RPMI8226 (cell line): ENCODE measurements at places on chromosomes 4 and X.

GRCh38 chr4:187732524-187732923 lies 263.0 kb upstream of the ZFP42 start:
- DNase-seq = no peak

GRCh38 chr4:168917138-168917779 lies 92.8 kb downstream of the CBR4 start:
- peak; percentile 8 for DNase-seq

- no peak for DNase-seq
Measured at GRCh38 chr4:3481113-3481531, 18.0 kb downstream of the DOK7 start.

GRCh38 chrX:109485470-109486340 lies 3.8 kb upstream of the GUCY2F start:
- peak; percentile 70 for DNase-seq

DNA sequence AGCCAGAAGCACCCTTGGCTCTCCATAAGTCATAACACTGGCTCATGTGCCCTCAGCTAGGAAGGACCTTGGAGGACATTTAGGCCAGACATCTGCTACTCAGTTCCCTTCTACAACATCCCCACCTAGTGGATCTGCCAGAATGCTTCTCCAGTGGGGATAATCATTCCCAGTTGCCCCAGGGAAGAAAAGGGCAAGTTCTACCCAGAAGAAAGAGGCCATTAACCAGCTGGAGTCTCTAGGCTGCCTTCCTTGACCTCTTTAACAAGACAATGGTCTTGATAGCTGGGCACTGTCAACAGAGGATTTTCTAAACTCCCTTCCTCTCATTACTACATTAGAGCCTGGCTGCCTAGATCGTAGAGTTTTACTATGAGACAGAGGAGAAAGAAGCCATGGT lies 42.0 kb downstream of the LGI2 start:
- no peak for DNase-seq

- DNase-seq = no peak
Measured at GRCh38 chrX:73289039-73289438, 74.4 kb upstream of the NAP1L2 start.

GRCh38 chrX:112774651-112775293 lies 65.9 kb downstream of the AMOT start:
- DNase-seq = no peak

GRCh38 chr4:173231916-173232315 lies 63.3 kb downstream of the GALNT7 start:
- DNase-seq = no peak

DNA sequence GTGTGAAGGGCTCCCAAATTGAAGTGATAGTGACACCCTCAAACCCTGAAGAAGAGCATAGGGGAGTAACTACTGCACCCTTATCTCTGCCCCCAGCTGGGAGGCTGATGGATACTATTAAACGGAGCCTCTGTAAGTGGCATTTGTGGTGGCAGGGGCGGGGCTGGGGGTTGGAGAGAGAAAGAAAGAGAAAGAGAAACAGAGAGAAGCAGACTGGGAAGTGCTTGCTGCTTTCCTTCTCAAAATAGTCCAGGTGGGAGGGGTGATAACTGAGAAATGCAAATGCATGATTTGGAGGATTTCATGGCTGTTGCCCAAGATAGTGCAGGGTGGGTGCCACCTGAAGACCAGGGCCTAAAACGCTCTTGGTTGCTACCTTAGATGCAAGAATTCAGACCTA lies 253.5 kb upstream of the GATB start:
- DNase-seq = no peak

GRCh38 chr4:163612762-163613161 lies 118.3 kb downstream of the TMA16 start:
- DNase-seq = no peak

DNA sequence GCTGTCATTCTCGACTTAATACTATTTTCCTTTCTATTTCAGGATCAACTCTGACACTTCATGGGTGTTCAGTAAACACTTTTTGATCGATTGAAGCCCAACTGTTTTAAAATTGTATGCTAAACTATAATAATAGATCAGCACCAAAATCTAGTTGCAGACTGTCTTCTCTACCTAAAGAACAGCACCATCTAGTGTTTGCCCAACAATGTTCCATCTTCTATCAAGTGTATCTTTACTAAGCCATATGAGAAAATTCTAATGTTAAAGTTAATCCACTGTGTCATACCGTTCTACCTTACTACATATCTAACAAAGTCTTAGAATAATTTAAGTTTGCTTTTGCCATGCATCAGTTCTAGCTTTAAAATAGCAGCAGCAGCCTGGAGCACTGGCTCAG lies 113.0 kb upstream of the PRDX4 start:
- peak; percentile 30 for DNase-seq

- peak; percentile 69 for DNase-seq
Measured at GRCh38 chr4:37452952-37453280, 208.4 kb downstream of the NWD2 start.

DNA sequence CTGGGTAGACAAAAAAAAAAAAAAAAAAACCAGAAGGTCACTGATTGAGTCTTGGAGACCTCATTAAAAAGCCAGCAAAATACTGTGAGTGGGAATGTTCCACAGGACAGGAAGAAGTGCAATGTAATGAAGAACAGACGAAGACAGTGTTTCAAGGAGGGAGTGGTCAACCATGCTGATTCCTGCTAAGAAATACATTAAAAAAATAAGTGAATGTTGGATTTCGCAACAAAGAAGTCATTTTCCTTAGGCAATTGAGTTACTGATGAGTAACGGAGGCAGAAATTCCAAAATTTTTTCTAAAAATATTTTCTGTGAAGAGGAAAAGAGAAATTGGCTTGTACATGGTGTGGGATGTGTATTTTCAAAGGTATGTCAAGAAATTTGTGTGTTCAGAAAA lies 94.3 kb upstream of the FAM47B start:
- DNase-seq = no peak

DNA sequence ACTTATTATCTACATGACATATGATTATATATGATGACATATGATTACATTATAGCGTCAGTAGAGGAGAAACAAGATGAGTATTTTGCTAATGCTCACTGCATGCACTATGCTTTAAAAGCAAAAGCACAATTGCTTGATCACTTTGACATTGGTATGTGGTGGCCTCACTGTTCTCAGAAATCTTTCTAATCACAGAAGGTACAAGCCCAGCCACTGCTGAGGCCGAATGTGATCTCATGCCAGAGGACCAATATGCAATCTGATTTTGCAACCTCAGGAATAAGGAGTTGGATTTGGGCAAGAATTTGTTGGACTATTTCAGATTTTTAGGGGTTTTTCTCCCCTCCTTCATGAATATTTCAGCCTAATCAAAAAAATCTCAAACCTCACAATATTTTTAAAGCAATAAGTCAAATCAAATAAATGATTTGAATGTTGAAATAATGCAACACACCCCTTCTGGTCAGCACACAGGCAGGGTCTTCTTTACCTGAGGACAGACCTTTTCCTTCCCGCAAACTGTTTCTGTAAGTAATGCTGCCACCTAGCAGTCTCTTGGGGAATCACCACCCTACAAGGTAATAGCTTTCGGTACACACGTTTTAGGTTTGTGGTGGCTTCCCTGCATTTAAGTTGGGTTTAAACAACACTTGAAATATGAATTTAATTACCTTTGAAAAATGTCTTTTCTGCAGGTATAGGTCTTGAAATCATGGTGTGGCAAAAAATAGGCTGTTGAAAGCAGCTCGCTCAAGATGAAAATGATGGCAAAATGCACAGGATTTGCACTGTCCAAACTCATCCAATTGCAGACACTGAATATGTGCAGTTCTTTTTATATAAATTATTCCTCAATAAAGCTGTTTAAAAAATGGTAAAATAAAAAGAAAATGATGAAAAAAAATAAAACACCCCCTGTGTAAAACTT lies 4.8 kb upstream of the CXCL13 start:
- DNase-seq = peak; percentile 26

DNA sequence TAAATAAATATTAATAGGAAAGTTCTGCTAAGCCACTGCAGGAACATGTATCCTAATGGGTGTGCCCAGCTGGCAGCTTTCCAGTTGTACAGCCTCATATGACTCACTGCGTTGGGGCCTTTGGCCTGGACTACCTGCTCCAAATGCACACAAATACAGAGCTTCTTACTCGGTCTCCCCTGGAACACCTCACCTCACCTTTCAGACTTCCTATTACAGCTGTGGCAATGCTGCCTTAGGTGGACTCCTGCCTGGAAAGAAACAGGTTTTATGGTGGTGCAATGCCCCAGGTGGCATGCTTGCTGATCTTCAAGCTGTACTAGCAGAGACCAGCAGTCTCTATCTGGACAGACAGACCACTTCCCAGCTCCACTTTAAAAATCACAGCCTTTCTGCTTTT lies 85.7 kb upstream of the EXOC1L start:
- peak; percentile 44 for DNase-seq

GRCh38 chr4:185219551-185220344 lies 10.3 kb downstream of the SNX25 start:
- peak; percentile 61 for DNase-seq

GRCh38 chrX:3271834-3272186 lies 74.6 kb downstream of the MXRA5 start:
- no peak for DNase-seq
